ENCODE measurements at places on chromosomes 7 and 10. TPM values are rescaled to one million over a fixed set of nuclear protein-coding genes. Genes with fewer than 3 reads are reported as not detected.

Gene DYDC2
- 0.05 TPM for polyA plus RNA-seq

Gene KIAA1217
- polyA plus RNA-seq = 13.5 TPM

Gene NKX1-2
- polyA plus RNA-seq = not detected

Gene TMEM236
- polyA plus RNA-seq = 1.4 TPM

Gene TFEC
- 0.49 TPM for polyA plus RNA-seq

DNA sequence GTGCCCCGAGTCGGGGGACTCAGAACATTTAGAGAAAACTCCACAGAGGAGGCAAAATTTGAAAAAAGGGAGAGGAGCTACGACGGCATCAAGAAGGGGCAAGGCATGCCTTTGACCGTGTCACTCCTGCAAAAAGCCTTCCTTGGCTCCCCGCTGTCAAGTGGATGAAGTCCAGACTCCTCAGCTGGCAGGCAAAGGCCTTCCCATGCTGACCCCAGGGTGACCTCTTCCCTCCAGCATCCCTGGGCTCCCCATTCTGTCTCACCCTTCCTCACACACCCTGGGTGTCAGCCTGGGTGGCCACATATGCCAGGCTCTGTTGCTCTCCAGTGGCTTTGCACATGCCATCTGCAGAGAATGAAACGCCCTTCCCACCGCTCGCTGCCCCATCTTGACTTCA, 88.4 kb upstream of the ZMIZ1 start:
- H3K4me1 ChIP-seq = no peaks in the 10 kb centered on the region
- no peak overlapping the region for H3K27ac ChIP-seq
- no peaks in the 10 kb centered on the region for H3K27me3 ChIP-seq
- no peaks in the 10 kb centered on the region for H3K36me3 ChIP-seq

Measured in pancreas (tissue), 10 donors.